SIG-M5 (cell line): ENCODE measurements at places on chromosomes 7 and 10.

DNA sequence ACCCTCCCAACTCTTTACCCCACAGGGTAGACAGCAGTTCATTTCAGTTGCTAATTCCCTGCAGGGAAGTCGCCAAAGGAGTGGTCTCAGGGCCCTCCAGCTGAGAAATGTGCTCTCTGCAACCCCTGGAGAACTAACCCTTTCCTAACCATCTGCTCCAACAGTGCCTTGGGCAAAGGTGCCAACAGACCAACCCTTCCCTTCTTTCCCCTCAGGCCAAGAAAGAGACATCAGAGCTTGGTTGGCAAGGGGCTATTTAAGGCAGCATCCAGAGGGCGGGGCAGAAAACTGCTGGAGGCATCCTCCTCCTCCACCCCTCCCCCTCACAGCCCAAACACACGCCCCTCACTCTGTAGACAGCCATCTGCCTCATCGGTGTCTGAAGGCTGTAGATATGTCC, 1.7 kb downstream of the SORBS1 start:
- DNase-seq = no peak

DNA sequence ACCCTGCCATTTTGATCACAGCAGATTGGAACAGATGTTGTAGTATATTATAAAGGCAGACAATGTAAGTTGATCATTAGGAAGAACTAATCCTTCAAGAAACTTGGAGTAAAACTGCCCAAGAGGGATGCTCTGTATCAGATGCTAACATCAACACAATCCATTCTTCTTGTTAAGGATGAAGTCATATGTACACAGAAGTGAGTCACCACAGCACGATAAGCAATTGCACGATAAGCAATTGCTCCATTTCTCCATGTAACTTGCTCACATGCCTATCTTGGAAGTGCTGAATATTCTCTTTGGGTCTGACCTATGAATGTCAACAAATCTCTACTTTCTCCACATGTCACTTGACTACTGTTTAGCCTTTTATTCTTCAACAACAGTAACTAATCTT, 41.5 kb upstream of the DMTF1 start:
- no peak for DNase-seq

DNA sequence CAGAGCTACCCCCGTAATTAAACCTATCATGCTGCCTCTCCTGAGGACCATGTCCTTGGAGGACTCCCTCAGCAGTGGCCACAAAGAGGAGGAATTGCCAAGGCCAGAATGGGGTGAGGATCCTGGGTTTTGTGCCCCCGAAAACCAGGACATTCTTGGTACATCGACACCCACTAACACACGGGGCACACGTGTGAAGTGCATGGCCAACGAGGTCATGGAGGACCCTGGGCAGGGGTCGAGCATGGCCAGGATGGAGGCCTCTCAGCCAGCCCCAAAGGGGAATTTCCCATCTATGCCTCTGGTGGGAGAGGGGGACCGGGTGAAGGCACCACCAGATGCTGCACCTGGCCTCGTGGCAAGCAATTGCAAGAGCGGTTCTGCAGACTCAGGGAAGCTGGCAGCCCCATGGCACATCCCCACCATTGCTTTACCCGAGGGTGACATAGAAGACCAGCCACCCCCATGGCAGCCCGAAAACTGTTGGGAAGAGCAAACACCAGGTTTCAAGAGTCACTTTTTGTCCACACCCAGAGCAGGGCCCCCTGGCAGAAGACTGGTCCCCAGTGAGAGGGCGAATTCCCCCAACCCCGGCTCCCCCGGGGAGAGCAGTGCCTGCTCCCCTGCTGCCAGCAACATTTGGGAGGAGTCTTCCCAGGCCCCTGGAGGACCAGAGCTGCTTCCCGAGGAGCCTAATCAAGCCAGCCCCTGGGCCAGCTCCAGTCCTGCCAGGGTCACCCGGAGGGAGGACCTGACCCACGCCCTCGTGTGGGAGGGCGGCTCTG, 26.4 kb downstream of the C10orf71 start:
- no peak for DNase-seq

DNA sequence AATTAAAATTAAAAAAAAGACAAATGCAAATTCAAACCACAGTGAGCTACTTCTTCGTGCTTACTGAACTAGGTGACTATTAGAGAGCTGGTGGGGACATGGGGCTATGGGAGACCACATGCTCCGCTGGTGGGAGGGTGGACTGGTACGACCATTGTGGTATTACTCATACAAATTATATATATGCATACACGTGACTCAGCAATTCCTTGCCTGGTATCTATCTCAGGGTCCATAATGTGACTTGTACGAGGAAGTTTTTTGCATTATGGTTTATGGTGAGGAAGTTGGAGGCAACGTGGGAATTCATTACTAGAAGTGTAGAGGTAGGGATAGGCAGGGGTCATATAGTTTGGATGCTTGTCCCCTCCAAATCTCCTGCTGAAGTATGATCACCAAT, 1112.7 kb downstream of the TYW1 start:
- DNase-seq = no peak

DNA sequence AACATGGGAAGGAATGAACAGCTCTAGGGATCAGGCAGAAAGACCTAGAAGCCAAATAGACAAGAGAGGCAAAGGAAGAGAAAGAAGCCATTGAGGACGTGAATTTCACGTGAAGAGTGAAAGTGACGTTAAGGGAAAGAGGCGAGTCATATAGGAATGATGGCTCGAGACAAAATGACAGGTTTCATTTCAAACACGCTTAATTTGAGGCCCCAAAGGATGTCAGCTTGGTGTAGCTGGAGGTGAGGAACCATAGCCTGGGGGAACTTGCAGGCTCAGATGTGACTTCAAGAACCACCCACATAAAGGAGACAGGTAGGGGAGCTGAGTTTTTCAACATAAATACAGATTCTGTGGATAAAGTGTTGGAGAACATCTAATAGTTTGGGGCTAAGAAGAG, 84.3 kb upstream of the ATP6V0A4 start:
- DNase-seq = no peak

DNA sequence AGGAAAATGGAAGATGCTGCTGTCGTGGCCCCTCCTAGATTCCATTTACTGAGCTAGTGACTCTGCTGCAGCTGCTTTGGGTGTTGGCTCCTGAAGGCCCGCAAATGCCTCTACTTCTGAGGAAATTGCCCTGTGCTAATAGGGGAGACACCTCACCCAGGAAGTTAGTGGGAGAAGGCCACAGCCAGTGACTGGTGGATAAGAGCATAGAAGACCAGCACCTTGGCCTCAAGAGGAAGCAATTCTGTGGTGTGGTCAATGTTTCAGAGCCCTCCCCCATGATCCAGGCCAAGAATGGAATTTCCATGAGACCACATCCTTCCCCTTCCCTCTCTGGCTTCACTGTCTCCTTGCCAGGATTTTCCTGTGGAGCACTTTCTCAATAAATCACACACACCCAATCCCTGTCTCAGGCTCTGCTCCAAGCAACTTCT, 25.0 kb upstream of the FZD1 start:
- DNase-seq = no peak

DNA sequence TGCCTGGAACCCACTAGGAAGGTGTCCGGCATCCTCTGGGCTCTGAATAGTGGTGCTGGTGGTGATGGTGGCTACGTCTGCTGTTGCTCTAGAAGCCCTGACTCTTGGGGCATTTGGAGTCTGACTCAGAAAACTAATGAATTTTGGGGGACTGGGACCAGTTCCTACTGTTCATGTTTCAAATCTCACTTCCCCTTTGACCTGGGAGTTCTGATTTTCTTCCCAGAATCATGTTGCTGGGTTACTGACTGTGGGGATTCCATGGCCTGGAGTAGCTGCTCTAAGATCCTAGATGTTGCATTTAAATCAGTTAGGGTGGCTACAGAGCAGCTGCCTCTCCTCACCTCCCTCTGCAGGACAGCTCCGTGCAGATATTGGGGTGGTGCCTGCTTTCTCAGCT, 3.2 kb downstream of the TSPAN33 start:
- DNase-seq = no peak

- DNase-seq = no peak
Observed at GRCh38 chr7:47337531-47337930, 244.4 kb downstream of the TNS3 start.

GRCh38 chr10:60646966-60647796, 131.1 kb upstream of the CDK1 start:
- DNase-seq = no peak

GRCh38 chr7:138006106-138006505, 4.2 kb upstream of the CREB3L2 start:
- no peak for DNase-seq

- no peak for DNase-seq
Observed at GRCh38 chr7:112594397-112594796, 113.6 kb downstream of the LSMEM1 start.

DNA sequence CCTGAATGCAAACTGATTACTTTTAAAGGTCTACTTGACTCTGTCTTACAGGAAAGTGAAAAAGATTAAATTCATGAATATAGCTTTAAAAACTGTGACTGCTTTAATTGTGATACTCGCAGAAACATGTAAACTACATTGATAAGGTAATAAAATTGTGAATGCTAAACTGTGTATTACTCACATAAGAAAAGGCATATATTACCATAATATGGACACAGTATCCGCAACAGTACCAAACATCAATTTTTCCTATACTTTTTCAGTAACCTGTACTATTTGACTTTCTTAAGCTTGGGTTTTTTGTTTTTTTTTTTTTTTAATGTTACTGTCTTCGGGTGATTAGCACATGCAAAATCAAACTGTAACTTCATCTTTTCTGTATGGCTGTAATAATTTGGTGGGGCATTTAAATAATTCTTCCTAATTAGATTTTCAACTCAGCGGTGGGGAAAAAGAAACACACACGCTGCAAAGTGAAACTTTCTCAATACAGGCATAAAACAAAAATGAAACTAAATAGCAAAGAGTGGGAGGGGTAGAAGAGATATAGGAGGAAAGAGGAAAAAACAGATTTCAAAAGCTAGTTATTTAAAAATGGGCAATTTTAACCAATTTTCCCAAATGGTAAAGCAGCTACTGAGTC, 23.2 kb downstream of the NT5C3A start:
- no peak for DNase-seq

- no peak for DNase-seq
Observed at GRCh38 chr10:61410353-61411070, 42.7 kb downstream of the TMEM26 start.

- DNase-seq = no peak
Observed at GRCh38 chr10:50610368-50610767, 13.4 kb downstream of the SGMS1 start.

DNA sequence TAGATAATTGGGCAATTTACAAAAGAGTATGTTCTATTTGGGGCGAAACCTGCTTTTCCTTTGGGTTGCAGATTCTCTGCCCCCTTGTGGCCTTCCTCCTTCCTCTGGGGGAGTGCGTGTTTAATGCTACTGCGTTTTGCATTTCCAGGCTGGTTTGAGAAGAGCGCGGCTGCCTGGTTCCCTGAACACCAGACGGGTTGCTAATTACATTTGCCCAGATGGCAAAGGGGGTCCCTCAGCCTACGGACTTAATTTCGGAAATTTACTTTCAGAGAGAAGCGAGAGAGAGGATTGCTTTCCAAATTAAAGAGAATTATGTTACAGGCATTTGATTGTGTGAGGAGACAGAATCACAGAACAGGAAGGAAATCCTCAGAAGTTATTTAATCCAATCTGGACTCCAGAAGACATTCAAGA, 91.9 kb upstream of the JAZF1 start:
- no peak for DNase-seq

- DNase-seq = no peak
Observed at GRCh38 chr7:467393-467828, 52.2 kb downstream of the PDGFA start.

DNA sequence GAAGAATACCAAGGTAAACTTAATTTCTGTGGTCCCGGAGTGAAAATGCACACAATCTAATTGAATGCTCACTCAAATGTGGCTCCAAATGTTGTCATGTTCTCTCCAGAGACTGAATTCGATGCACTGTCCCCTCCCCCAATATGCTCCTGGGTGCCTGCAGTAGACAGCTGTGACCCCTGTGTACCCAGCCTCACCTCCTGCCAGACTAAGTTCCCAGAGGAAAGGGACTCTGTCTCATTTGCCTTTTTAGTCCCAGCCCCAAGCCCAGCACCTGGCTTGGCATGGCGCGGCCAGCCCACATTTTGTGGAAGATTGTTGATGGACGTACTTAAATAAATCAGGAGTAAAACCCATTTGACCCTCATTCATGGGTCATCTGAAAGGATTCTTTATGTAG, 21.8 kb upstream of the FIGNL1 start:
- no peak for DNase-seq

- DNase-seq = no peak
Observed at GRCh38 chr10:101655570-101655969, 39.4 kb downstream of the FBXW4 start.

GRCh38 chr10:17506856-17507471, 52.6 kb upstream of the ST8SIA6 start:
- no peak for DNase-seq

DNA sequence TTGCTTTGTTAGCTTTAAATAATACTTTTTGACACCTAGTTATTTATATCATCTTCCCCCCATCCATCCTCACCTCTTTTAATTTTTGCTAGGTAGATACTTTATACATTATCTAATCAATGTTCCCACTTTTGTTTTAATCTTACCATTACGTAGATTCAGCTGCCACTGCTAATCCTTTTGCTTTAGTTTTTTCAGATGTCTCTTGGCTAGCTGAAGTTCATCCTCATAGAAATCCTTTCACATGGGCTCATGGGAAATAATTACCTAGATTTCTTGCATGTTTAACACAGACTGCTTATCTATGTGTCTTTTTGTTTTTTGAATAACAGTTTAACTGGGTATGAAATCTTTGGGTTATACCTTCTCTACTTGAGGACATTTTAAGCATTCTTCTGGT, 60.1 kb downstream of the ZNRF2 start:
- no peak for DNase-seq

DNA sequence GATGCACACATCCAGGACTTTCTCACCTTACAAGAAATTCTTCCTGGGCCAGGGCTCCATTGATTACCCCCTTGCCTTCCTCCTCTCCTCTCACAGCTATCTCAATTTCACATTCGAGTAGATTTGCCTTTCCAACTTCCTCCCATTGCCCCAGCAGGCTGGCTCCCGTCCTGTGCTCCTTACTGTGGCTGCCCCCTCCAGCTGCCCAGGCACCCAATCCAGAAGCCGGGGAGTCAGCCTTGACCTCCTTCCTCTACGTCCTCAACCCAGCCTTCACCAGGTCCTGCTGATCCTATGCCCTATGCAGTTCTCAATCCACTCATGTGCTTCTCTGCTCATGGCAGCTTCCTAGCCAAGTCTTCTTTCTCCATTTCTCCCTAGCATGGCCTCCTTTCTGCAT, 85.7 kb upstream of the GPR26 start:
- DNase-seq = no peak

- DNase-seq = no peak
Observed at GRCh38 chr7:80722616-80723195, 84.3 kb downstream of the CD36 start.

- no peak for DNase-seq
Observed at GRCh38 chr7:127413326-127413725, 20.8 kb upstream of the ZNF800 start.

- DNase-seq = no peak
Observed at GRCh38 chr7:106499897-106500296, 161.1 kb downstream of the CCDC71L start.

- DNase-seq = no peak
Observed at GRCh38 chr7:86776136-86776535, 132.4 kb downstream of the GRM3 start.

GRCh38 chr10:27359792-27360355, 119.3 kb upstream of the ACBD5 start:
- DNase-seq = no peak

GRCh38 chr10:14758994-14759664, 15.6 kb downstream of the FAM107B start:
- no peak for DNase-seq
